CD4-positive, alpha-beta T cell treated with Interleukin-4 for 1 hour (primary cell): ENCODE measurements at places on chromosomes 11 and 22.
A peak's percentile ranks its signal among the peaks of the same experiment; 100 is the strongest.

GRCh38 chr11:45100339-45100738 lies 46.1 kb upstream of the PRDM11 start:
- DNase-seq: peak; percentile 57

DNA sequence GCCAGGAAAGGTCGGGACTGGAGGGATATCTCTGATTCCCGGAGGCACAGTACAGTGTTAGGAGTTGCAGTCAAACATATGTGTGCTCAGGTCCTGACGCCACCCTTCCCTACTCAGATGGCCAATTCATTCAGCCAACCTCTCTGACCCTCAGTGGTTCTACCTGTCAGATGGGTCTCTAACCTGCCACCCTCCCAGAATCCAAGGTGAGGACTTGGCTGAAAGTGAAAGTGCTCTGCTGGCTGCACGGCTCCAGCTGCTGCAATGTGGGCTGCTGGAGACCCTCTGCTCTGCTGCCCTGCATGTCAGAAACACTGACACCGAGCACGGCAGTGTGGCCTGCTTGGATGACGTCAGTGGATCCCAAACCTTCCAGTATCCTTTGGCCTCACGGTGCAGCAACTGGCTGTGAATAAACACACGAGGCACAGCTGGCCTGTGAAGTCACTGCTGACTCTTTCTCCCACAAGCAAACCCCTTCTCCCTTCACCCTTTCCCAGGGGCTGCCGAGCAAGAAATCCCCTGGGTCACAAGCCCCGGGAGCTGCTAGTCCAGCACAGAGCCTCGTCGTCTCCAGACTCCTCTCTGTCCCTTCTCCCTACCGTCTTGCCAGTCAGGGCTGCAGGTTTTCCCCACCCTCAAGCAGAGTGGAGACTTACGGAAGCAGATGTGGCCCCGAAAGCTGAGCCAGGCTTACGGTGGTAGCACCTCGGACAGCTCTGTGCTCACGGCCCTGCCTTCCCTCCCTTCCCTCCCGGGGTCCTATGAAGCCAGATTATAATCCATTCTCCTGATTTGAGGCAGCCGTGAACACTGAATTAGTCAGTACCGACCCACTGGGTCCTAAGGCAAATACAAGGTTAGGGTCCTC lies 24.3 kb downstream of the KIAA0930 start:
- no peak for DNase-seq

GRCh38 chr22:33335611-33336279 lies 277.6 kb upstream of the SYN3 start:
- no peak for DNase-seq

GRCh38 chr22:49377306-49377705 lies 450.4 kb downstream of the BRD1 start:
- DNase-seq: no peak

DNA sequence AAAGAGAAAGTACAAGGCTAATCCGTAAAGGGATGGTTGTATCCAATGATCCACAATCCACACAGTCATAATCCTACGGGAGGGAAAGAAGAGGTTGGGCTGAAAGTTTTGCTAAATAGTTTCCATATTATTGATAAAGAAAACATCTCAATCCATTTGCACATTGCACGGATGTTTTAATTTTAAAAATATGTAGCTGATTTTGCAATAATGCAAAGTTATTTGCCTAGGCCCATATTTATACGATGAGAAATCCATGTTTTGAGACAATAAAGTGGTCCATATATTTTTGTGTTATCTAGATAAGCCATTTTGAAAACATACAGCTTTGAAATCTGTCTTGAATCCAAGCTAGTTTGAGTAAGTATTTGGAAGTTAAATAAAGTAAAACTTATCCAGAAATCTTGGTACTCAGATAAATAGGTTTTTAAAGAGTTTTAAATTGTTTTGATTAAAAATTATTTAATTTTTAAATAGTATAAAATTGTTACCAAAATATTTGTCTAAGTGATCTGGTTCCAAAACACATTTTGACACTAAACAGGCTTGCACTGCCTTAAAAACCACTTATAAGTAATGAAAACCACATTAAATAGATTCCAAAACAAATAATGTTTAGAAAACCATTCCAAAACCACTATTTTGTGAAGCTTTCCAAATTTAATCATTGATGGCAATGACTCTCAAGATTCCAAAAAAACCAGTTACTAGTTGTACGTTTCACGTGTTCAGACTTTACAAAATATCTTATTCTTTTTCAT lies 38.2 kb upstream of the PAMR1 start:
- DNase-seq: no peak

DNA sequence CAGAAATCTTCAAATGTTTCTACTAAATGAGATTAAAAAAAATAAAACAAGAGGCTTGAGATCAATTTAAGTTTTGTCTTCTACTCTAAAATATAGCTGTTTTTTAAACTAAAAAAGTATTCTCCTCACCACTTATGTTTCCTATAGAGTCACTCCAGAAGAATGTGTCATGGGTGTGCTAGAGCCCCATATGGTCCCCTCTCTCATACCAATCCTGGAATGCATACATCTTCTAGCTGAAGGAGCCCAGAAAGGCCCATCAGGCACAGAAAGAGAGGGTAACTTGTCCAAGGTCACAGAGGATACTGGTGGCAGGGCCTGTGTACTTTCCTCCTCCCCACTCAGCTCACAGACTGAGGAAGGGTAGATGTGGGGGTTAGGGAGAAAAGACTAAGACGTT lies 34.4 kb downstream of the RELT start:
- peak; percentile 5 for DNase-seq

GRCh38 chr11:58564231-58564630 lies 11.4 kb downstream of the LPXN start:
- DNase-seq: no peak

DNA sequence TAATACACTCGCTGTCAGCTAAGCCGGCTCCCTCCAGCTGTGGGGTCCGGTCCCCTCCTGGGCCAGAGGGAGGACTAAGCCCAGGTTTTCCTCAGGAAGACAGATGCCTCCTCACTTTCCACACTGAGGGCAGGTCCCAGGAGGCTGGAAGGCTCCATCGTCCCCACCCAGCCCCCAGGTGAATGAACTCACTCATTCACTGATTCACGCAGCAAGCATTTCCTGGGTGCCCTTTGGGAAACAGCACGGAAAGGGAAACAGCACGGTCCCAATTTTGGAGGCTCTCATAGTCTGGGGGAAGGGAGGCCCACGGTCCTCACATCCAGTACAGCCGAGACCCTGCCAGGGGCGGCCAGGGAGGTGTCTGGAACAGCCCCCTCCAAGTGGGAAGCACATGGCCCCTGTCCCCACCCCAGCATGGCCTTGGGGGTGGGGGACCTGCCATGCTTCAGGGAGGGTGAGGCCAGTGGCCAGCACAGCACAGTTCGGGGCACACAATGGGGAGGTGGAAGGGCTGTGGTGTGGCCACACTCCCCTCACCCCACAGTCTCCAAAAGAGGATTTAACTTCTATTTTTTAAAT lies 9.3 kb upstream of the TH start:
- no peak for DNase-seq

DNA sequence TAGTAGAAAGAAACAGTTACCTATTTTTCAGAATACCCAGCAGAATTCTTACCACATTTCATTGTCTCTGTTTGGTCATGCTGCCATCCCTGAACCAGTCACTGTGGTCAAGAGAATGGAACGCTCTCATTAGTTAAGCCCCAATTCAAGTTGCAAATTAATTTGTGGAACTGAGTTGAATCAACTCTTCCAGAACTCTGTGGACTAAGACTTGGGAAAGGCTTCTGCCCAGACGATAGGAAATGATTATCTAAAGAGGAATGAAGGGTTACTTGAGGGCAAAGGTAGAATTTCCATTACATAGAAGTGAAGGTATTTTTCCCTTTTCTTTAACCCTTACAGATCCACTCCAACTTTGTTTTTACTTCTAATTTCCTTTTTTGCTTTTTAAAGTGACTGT lies 286.4 kb downstream of the DYNC2H1 start:
- DNase-seq: no peak
